Activated T-helper 1 cell treated with anti-CD3 and anti-CD28 coated beads, Interleukin-2, amount 50 U/mL, for 16 hours (primary cell): ENCODE measurements at places on chromosomes 5 and 9.

DNA sequence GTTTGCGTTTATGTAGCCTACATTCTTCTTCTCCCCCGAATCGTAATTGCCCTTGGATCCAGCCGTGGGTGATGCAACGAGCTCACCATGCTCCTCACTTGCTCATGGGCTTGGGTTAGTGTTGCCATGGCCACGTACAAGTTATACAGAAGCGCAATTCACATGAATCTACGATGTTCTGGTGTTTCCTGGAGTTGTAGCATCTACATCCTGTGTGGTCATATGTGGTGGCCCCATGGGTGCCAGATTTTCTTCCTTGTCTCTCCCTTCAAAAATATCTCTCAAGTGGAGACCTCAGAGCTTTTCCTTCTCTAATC lies 115.3 kb downstream of the TLE4 start:
- DNase-seq: no peak

GRCh38 chr9:24071716-24072115 lies 245.7 kb upstream of the ELAVL2 start:
- DNase-seq: no peak

DNA sequence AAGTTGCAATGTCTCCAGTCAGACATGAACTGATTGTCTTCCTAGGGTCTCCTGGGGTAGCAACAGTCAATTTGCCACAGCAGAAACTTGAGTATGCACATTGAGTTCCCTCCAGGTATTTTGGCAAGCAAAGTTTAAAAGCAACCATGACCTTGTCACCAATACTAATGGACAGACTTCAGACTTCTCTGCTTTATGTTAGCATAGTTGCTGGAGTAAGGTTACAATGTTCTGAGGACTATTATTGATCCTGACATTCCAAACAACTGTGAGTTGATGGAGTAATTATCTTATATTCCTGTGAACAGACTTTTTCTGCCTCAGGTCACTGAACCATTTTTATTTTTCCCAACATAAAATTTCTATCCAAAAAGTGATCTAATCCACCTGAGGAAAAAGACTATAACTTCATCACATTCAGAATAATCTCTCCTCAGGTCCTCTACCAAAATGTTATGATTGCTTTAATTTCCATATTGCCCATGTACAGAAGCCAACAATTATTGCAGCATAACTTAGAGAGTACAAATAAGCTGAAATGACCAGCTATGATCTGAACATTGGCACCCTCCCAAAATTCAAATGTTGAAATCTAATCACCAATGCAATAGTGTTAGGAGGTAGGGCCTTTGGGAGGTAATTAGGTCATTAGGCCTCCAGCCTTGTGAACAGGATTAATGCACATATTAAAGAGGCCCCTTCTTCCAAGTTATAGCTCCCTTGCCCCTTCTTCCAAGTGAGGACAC lies 228.3 kb downstream of the PDE4D start:
- no peak for DNase-seq

GRCh38 chr5:93580927-93581445 lies at the start of gene NR2F1-AS1:
Gene NR2F1-AS1 (minus strand): TSS chr5:93581219.
- DNase-seq: no peak

- DNase-seq: no peak
These were observed 406.6 kb upstream of the TNC start for GRCh38 chr9:115524453-115525059.

DNA sequence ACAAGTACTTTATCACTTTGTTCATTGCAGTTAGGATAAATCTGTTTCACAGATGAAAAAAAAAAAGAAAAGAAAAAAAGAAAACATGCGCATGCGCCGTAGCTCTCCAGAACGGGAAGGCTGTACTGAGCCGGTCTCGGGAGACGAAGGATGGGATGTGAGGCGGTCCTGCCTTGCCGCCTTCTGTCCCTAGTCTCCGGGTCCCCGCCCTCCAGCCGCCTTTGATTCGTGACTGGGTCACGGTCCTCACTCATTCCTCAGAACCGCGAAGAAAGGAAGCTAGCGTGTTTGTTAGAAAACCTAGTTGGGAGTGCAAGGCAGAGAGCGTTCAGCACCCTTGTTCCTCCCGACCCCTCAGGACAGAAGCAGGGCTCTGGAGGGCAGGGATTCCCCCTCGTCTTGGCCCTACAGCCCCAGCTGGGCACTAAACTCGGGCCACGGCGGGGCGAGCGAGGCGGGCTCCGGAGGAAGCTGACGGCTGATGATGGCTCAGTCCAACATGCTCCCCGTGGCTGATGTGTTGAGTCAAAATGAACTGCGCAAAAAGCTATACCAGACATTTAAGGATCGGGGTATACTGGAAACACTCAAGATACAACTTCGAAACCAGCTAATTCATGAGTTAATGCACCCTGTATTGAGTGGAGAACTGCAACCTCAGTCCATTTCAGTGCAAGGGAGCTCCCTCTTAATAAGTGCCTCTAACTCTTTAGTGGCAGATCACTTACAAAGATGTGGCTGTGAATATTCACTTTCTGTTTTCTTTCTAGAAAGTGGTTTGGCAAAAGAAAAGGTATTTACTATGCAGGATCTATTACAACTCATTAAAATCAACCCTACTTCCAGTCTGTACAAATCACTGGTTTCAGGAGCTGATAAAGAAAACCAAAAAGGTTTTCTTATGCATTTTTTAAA lies 40.0 kb downstream of the CPLANE1 start:
- no peak for DNase-seq

GRCh38 chr5:92640340-92640739 lies 940.7 kb downstream of the NR2F1-AS1 start:
- no peak for DNase-seq

GRCh38 chr9:90774682-90775081 lies 26.9 kb upstream of the SYK start:
- DNase-seq: no peak

GRCh38 chr5:74954919-74955318 lies 88.7 kb upstream of the FAM169A start:
- DNase-seq: no peak

DNA sequence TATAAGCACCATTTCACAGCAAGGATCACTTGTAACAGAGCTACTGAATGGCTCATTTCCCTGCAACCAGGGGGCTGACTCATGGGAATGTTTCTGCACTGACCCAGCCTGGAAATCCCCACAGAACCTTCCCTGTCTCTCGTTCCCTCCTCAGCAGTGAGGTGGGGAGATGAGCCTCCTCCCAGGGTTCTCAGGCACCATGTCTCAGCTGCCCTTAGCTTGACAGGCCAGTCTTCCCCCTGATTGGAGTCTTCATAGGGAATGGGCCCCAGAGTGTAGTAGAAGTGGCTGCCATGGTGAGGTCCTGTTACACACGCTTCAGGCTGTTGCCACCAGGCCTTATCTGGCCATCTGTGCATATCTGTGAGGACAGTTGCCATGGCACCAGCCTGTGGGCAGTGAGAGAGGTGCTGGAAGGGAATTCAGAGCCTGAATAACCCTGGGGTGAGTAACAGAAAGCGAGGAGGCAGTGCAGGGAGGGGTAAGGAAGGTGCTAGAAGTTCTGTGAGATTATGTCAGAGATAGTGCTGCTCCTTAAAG lies 324.4 kb downstream of the ENC1 start:
- DNase-seq: no peak

DNA sequence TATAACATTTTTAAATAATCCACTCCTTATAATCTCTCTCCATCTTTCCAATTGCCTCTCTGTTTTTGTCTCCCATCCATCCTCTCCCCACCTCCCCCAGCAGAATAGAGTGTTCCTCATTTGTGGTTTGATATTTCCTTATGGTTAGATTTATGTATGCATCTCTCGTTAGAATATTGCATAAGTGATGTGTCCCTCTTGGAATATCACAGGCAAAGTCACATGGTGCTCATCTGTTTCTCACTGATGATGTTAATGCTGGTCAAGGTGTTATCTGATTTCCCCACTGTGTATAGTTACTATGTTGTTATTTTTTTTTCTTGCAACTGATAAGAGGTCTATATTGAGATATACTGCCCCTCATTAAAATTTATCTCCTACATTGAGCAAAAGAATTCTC lies 3.1 kb upstream of the LRRC70 start:
- no peak for DNase-seq
